ENCODE measurements at places on chromosomes 2 and 18.

DNA sequence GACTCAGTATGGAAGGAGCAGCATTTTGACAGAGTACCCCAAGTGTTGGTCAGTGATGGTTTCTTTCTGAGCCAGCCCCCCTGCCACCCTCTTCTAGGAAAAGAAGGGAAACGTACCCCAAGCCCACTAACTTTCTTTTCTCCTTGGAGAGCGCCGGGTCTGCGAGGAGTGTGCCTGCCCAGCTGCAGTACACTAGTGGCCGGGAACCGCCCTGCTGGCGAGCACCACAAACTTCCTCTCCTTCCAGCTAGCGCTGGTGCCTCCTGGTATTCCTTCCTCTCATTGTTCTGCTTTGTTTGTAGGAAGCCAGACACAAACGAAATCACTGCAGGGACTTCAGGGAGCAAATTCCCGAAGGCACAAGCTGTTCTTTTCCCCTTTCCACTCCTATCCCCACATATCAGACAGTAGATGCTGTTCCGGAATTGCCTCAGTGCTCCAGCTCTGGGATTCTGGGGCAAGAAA is 1.8 kb downstream of the CCDC85A start:
- no peak for DNase-seq

DNA sequence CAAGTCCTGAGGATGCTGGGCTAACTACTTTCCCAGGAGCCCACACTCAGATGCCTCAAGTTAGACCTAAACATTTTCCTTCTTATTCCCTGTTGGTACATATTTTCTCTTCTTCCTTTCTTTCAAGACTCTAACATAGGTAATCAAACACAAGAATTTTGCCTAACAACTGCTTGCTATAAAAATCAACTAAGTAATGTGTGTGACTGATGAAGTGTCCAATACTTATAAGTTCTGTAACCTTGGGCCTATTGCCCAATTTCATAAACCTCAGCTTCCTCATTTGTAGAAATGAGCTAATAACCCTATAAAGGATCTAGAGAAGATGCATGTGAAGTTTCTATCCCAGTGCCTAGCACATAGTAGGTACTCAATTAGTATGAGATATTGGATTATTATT is 31.6 kb upstream of the PIK3C3 start:
- no peak for DNase-seq

DNA sequence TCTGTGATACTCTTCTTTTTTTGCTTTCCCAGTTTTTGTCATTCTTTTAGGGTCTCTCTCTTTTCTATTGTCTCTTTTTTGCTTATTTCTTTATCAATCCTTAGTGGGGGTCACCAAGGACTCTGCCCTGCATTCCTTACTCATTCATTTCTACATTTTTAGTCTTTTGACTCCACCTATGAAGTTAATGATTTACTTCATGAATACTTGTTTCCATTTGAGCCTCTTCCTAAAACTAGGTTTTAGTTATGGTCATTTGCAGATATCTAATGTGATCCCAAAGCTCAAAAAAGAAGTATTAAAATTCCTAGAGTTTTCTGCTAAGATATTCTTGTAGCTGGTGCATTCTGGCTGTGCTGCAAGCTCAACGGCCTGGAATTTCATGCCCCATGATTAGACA is 149.3 kb upstream of the AQP4 start:
- no peak for DNase-seq

GRCh38 chr2:11080253-11081115 is 74.8 kb upstream of the SLC66A3 start:
- DNase-seq: no peak

- DNase-seq: no peak
Measured at GRCh38 chr18:27661320-27662018, 476.4 kb upstream of the CHST9 start.
